ENCODE measurements at places on chromosomes 5 and 9.

DNA sequence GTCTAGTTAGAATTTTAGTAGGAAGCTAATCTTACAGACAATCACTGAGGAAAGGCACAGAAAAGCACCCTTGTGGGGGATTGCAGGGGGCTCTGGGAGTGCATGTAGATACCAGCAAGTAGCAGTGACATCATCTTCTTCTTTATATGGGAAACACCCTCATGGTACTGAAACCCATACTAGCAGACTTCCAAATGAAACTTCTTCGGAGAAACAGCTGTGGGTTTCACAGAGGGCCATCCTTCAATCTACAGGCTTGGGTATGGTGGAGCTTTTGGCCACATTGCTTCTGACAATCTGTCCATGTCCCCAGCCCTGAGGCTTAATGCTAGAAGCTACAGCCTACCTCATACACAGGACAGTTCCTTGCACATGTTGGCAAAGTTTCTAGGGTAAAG lies 165.2 kb upstream of the NFIB start:
- no peak for DNase-seq

GRCh38 chr9:130541533-130541932 lies 37.8 kb upstream of the FUBP3 start:
- DNase-seq = no peak

- no peak for DNase-seq
Observed at GRCh38 chr9:115162946-115163345, 45.0 kb upstream of the TNC start.

DNA sequence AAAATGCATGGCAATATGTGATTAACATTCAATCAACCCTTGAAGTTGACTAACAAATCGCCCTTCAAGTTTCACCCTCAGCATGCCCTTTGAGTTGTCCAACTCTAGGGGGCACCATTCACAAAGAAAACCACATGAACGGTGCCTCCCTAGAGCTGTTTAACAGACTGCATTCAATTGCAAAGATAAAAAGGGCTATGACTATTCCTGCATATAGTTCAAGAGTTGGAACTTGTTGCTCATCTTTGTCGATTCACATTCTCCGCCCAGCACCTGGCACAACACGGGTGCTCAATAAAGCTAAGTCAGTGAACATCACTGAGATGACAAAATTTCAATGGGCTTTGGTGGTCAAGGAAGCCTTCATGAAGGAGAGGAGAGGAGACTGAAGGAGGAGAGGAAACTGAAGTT lies 69.6 kb upstream of the SLC30A5 start:
- peak; percentile 55 for DNase-seq

- DNase-seq = peak; percentile 8
Observed at GRCh38 chr5:100546001-100546400, 10.8 kb downstream of the FAM174A start.

GRCh38 chr5:72885824-72886223 lies 69.4 kb downstream of the TNPO1 start:
- DNase-seq = no peak

Data from fibroblast of mammary gland (primary cell).